ENCODE measurements at places on chromosomes 6 and 20.

DNA sequence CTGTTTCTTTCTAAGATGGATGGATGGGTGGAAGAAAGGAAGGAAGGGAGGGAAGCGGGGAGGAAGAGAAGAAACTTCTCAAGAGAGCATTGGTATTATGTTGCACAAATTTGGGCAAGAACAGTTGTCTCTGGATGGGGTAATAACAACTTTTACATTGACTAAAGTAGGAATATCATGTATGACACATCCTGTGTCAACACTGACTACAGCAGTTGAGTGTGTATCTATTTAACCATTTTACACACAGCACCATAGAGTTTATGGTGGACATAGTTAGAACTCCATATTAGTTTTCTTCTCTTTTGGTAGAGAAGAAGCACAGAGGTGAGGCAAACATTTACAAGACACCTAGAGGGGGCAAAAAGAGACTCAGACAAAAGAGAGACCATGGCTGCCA, 44.2 kb upstream of the RNF146 start:
- no peak for DNase-seq

GRCh38 chr6:148472171-148473105, 129.8 kb downstream of the SASH1 start:
- no peak for DNase-seq

- DNase-seq = no peak
Measured at GRCh38 chr20:62818592-62819493, 2.0 kb downstream of the COL9A3 start.

- no peak for DNase-seq
Measured at GRCh38 chr6:11133281-11133680, 21.8 kb upstream of the ERVFRD-1 start.
